ENCODE measurements at places on chromosomes 13 and 19.

GRCh38 chr19:33193269-33193864 lies 763 bp upstream of the LRP3 start:
- no peak for DNase-seq

- DNase-seq = no peak
Measured at GRCh38 chr13:20456737-20457136, 68.9 kb downstream of the CRYL1 start.

- DNase-seq = no peak
Measured at GRCh38 chr19:35753634-35754369, 3.0 kb downstream of the HSPB6 start.

DNA sequence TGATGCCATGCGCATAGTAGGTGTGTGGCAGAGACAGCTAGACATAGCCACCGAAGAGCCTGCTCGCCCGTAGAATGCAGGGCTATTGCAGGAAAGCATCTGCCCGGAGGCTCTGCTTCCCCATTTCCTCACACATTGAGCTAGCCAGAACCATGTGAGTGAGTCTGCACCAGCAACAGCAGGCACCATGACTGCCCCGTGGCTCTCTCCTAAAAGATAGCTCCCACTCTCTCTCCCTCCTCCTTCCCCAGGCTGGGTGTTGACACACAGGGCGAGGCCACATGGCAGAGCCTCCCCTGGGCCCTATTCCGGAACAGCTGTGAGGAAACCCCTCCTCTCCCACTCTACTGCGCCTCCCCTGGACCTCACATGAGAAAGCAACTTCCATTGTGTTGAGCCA lies 52.3 kb upstream of the ATP12A start:
- no peak for DNase-seq

- peak; percentile 56 for DNase-seq
Measured at GRCh38 chr19:31351056-31351854, 2.0 kb upstream of the TSHZ3 start.

Data from T1000 (cell line).